ENCODE measurements at places on chromosomes 11 and 22.

- DNase-seq: no peak
Observed at GRCh38 chr11:65953471-65953870, 8.1 kb upstream of the SART1 start.

DNA sequence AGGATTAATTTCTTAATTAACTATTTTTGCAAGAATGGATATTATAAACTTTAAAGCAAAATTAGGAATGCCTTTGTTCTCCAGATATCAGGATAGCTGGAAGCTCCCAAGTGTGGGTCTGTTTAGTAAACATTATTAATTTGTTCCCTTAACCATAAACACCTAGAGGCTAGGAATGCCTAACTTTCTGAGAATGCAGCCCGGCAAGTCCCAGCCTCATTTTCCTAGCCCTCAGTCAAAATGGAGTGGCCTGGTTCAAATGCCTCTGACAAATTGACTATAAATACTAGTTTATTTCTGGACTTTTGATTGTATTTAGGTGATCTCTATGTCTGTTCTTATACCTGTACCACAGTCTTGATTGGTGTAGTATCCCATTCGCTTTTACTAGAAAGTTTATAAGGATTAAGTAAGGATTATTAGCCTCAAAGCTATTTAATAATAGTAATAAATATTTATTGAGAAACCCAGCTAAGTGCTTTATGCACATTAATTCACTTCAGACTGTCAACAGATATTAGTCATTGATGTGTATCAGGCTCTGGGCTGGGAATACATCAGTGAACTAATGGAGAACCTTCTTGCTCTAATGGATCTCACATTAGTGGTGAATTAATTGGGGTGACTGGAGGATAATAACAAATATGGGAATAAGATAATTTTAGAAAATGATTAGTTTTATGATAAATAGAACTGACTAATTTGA, 25.8 kb downstream of the PPME1 start:
- DNase-seq: peak; percentile 61

DNA sequence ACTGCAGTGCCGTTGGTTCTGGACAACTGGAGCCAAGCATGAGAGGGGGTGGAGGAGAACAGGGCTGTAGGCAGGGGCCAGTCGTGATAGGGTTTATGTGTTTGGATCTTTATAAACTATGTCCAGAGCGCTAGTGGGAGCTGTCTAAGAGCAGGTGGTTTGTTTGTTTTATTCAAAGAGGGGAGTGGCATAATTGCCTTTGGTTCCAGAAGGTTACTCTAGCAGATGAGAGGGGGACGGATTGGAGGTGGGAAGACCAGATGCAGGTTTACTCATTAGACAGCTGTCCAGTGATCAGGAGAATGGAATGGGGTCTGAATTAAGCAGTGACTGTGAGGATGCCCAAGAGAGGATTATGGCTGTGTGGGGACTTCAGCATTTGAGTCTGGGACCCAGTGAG, 109.3 kb upstream of the TBCEL start:
- DNase-seq: no peak

GRCh38 chr22:28819253-28820096, 19.1 kb upstream of the XBP1 start:
- no peak for DNase-seq

- no peak for DNase-seq
Observed at GRCh38 chr11:21630934-21631478, 561.9 kb upstream of the ANO5 start.

- DNase-seq: no peak
Observed at GRCh38 chr11:82976786-82977185, 75.2 kb downstream of the DDIAS start.

DNA sequence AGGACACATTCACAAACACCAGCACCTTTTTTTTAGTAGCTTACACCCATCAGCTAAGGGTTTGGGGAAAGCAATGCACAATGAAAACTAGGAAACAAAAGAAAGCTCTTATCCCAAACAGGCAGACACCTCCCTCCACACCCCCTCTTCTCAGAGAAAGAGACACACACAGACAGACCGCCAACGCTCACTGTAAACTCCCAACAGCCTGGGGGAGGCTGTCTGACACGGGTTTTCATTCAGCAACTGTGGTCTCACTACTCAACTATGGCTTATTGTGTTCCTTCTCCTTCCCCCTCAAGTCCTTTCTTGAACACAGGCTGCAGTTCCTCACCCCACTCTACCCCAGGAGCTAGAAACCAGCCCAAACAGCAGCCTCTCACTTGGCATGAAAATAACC, 123.4 kb downstream of the C11orf58 start:
- no peak for DNase-seq

All from trophoblast cell (in vitro differentiated cells and primary cell).